Thymus (tissue), 14 donors: ENCODE measurements at places on chromosomes 12 and 14. TPM values are rescaled to one million over a fixed set of nuclear protein-coding genes. Genes with fewer than 3 reads are reported as not detected.

- peaks cover 7% of the 10 kb centered on the region for H3K4me1 ChIP-seq
- DNase-seq, result no peak
- H3K27me3 ChIP-seq, result no peaks in the 10 kb centered on the region
- no peaks in the 10 kb centered on the region for H3K36me3 ChIP-seq
Measured at GRCh38 chr14:64045091-64045490, 192.3 kb downstream of the SYNE2 start.

DNA sequence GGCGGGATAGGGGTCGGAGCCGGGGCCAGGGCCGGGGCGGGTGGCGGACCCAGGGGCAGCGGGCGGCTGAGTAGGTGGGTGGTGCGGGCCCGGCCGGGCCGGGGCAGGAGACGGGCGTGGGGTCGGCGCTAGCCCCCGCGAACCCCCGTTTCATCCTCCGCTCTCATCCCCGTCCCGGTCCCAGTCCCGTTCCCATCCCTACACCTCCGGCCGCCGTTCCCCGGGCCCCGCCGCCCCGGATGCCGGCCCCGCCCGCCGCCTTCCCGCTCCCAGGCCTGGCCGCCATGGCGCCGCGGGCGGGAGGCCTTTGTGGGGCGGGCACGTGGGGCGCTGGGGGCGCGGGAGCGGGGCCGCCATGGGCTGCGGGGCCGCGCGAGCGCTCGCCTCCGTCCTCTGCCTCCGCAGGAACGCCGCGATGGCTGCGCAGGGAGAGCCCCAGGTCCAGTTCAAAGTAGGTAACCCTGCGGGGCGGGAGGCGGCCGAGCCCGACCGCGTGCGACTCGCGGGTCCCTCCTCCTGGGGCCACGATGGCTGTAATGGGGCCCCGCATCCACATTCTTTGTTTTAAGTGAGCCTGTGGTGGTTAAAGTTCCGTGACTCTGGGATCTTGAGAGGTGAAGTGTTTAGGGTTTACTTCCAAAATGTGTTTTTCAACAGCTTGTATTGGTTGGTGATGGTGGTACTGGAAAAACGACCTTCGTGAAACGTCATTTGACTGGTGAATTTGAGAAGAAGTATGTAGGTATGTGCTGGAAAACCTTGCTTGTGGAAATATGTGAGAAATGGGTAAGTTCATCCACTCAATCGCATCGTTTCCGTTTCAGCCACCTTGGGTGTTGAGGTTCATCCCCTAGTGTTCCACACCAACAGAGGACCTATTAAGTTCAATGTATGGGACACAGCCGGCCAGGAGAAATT, 572 bp downstream of the RAN start:
- H3K4me1 ChIP-seq, result peaks cover 6% of the 10 kb centered on the region
- no peak for DNase-seq
- peak overlapping the region; percentile 90 for H3K27ac ChIP-seq
- peak overlapping the region; percentile 87 for H3K4me3 ChIP-seq

Gene GLT1D1
- total RNA-seq, result 0.33 TPM

Gene AJUBA
- 14.4 TPM for total RNA-seq

DNA sequence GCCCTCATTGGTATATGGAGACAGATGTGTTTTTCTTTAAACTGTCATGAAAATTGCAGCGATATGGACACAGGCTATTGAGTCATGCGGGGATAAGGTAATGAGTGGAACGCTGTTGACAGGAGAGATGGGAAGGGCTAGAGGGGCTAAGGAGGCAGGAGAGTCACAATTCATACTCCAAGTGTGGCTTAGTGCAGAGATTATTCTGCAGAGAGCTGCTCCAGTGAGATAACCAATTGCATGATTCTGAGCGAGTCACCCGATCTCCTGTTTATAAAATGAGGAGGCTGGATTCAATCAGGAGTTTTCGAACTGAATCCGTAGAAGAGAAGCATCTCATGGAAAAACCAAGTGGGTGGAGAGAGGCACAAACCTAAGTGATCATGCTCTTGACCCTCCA, 106.4 kb upstream of the PLEKHG7 start:
- DNase-seq, result no peak
- H3K27ac ChIP-seq, result no peak overlapping the region
- peaks cover 13% of the 10 kb centered on the region for H3K4me1 ChIP-seq
- H3K27me3 ChIP-seq, result no peaks in the 10 kb centered on the region
- no peak overlapping the region for H3K4me3 ChIP-seq

- H3K4me3 ChIP-seq, result no peak overlapping the region
- no peak for DNase-seq
- H3K4me1 ChIP-seq, result peaks cover 13% of the 10 kb centered on the region
- no peak overlapping the region for H3K27ac ChIP-seq
Measured at GRCh38 chr12:50933459-50934124, 18.8 kb upstream of the HIGD1C start.

Gene DHRS4L2
- total RNA-seq, result 22.4 TPM

Gene TAS2R42
- 0.09 TPM for total RNA-seq

GRCh38 chr12:118880720-118881493, 100.4 kb upstream of the SRRM4 start:
- H3K36me3 ChIP-seq, result no peaks in the 10 kb centered on the region
- no peaks in the 10 kb centered on the region for H3K4me1 ChIP-seq
- H3K4me3 ChIP-seq, result no peak overlapping the region
- DNase-seq, result no peak

- no peaks in the 10 kb centered on the region for H3K4me1 ChIP-seq
- DNase-seq, result no peak
- H3K4me3 ChIP-seq, result no peak overlapping the region
- H3K27ac ChIP-seq, result no peak overlapping the region
- H3K36me3 ChIP-seq, result no peaks in the 10 kb centered on the region
- H3K27me3 ChIP-seq, result no peaks in the 10 kb centered on the region
Measured at GRCh38 chr12:58381546-58381945, 440.2 kb downstream of the ATP23 start.

- no peak for DNase-seq
- H3K36me3 ChIP-seq, result no peaks in the 10 kb centered on the region
- H3K4me3 ChIP-seq, result no peak overlapping the region
- no peaks in the 10 kb centered on the region for H3K4me1 ChIP-seq
- H3K27me3 ChIP-seq, result no peaks in the 10 kb centered on the region
Measured at GRCh38 chr14:45787167-45787566, 534.2 kb upstream of the MIS18BP1 start.

DNA sequence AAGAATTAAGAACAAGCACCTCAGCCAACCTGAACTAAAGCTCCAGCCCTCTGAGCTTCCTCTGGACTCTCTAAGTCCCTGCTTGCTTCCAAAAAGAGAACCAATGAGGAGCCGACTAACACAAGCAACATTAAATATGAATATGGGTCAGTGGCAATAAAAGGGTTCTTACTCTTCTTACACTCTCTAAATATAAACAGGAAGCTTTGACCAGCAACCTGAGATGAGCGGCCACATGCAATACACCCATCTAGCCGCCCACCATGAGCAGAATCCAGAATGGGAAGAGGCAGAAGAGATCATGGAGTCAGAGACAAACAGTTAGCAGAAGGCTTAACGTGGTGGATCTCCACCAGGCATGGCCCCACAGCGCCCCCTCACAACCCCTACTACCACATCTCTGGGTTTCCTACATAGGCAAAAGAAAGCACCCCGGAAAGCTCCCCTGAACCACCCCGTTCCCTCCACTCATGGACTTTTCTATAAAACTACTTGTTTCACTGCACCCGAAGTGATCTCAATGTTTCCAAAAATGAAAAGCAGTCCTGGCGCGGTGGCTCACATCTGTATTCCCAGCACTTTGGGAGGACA, 59.4 kb downstream of the TTC7B start:
- no peaks in the 10 kb centered on the region for H3K27me3 ChIP-seq
- peaks cover 20% of the 10 kb centered on the region for H3K4me1 ChIP-seq
- no peak for DNase-seq
- no peak overlapping the region for H3K27ac ChIP-seq
- H3K4me3 ChIP-seq, result no peak overlapping the region

Gene PLXNC1
- total RNA-seq, result 11.0 TPM
